ENCODE measurements at places on chromosomes 7 and 10. TPM values are rescaled to one million over a fixed set of nuclear protein-coding genes. Genes with fewer than 3 reads are reported as not detected.

GRCh38 chr10:34403512-34403911, 411.6 kb downstream of the PARD3 start:
- no peak overlapping the region for H3K27ac ChIP-seq
- H3K27me3 ChIP-seq = peaks cover 9% of the 10 kb centered on the region
- H3K4me1 ChIP-seq = no peaks in the 10 kb centered on the region

Gene BHLHA15
- total RNA-seq = 1.8 TPM

Gene GPRIN2
- not detected for total RNA-seq

DNA sequence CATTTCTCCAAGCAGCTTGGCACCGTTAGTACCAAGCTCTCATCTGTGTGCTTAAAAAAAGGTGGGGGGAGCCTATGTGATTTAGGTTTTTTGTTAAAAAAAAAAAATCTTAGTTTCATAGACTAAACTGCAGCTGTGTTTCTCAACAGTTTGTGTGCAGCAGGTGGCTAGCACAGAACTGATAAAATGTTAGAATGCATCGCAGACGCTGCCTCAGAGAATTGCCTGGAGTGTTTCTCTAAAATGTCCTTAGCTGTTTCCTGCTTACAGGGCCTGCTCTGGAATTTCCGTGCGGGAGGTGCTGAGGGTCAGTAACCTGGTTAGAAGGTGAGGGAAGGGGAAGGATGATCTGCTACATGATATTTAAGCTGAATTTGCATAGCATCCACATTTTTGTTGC, 268.9 kb downstream of the PLXDC2 start:
- peaks cover 5% of the 10 kb centered on the region for H3K36me3 ChIP-seq
- peaks cover 20% of the 10 kb centered on the region for H3K4me1 ChIP-seq
- DNase-seq = no peak
- no peak overlapping the region for H3K4me3 ChIP-seq
- no peak overlapping the region for H3K27ac ChIP-seq

DNA sequence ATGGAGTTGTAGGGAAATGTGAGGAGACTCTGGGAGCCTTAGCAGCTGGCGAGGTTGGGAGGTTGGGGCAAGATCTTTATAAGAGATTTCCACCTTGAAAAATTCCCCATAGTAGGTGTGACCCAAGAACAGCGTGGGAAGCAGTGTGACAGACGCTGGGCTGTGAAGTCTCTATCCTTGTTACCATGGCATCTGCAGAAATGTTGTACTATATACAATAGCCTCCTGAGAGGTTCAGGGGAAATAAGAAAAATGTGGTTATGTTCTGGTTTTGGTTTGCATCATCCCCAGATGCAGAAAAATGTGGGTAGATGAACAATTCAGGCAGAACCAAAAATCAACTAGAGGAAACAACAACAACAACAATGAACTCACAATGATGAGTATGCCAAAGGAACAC, 498.6 kb downstream of the SH2D4B start:
- no peak for DNase-seq
- H3K36me3 ChIP-seq = no peaks in the 10 kb centered on the region
- no peaks in the 10 kb centered on the region for H3K4me1 ChIP-seq
- H3K4me3 ChIP-seq = no peak overlapping the region
- no peak overlapping the region for H3K27ac ChIP-seq
- H3K27me3 ChIP-seq = no peaks in the 10 kb centered on the region

- peaks cover 3% of the 10 kb centered on the region for H3K4me1 ChIP-seq
- DNase-seq = no peak
- no peaks in the 10 kb centered on the region for H3K27me3 ChIP-seq
- H3K27ac ChIP-seq = no peak overlapping the region
- H3K4me3 ChIP-seq = no peak overlapping the region
- H3K36me3 ChIP-seq = peaks cover 24% of the 10 kb centered on the region
Measured at GRCh38 chr10:74133923-74134820, 16.5 kb downstream of the AP3M1 start.

GRCh38 chr10:79142064-79142491, 73.3 kb downstream of the ZMIZ1 start:
- no peak overlapping the region for H3K4me3 ChIP-seq
- H3K27me3 ChIP-seq = no peaks in the 10 kb centered on the region
- H3K36me3 ChIP-seq = no peaks in the 10 kb centered on the region
- no peak overlapping the region for H3K27ac ChIP-seq
- H3K4me1 ChIP-seq = peaks cover 40% of the 10 kb centered on the region

DNA sequence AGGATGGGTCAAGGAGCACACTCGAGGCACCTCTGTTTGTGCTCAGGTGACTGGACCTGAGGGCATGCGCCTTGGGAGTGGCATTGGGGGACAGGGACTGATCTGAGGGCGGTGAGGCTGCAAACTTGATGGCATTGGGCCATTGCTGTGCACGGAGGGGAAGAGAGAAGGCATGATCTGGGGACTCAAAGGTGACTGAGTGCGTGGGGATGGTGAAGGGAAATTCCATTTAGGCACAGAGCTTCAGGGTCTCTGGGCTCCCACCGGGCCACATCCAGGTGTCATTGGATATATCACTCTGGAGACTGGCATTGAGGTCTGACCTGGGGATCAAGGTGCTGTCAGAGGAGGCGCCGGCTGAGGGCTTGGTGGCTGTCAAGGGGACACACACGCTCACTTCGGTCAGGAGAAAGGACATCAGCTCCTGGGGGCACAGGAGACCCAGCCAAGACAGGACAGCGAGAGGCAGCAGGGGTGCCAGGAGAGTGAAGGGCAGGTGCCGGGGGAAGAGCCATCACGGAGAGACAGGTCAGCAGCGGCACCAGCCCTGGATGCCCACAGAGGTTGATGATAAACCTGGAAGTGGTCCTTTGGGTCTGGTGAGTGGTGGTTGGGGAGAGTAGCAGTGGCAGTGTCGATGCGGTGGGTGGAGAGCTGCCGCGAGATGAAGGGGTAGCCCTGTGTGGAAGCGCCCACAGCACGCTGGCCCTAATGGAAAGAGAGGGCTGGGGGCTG, 5.5 kb downstream of the ADCK2 start:
- H3K4me1 ChIP-seq = peaks cover 24% of the 10 kb centered on the region
- H3K27ac ChIP-seq = no peak overlapping the region
- H3K36me3 ChIP-seq = no peaks in the 10 kb centered on the region
- peak; percentile 50 for DNase-seq

DNA sequence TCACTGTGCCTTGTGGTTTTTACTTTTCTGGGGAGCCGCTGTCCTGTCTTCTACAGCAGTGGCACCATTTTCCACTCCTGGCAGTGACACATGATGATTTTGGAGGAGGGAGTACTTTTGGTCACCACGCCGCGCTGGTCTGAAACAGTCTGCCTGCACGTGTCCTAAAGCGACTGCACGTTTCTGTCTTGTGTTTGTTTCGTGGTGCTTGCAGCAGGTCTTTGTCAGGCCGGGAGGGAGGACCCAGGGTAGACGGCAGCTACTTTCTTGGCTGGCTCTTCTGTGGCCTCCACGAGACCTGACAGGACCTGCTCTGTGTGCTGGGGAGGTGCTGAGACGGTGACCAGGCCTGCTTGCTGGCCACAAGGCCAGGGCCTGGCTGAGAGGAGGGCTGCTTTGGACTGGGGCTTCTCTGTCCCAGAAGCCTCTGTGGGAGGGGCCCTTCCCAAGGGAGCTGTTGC, 82.0 kb downstream of the GLRX3 start:
- H3K27ac ChIP-seq = no peak overlapping the region
- no peak overlapping the region for H3K4me3 ChIP-seq
- peaks cover 2% of the 10 kb centered on the region for H3K27me3 ChIP-seq
- H3K4me1 ChIP-seq = no peaks in the 10 kb centered on the region
- no peaks in the 10 kb centered on the region for H3K36me3 ChIP-seq

DNA sequence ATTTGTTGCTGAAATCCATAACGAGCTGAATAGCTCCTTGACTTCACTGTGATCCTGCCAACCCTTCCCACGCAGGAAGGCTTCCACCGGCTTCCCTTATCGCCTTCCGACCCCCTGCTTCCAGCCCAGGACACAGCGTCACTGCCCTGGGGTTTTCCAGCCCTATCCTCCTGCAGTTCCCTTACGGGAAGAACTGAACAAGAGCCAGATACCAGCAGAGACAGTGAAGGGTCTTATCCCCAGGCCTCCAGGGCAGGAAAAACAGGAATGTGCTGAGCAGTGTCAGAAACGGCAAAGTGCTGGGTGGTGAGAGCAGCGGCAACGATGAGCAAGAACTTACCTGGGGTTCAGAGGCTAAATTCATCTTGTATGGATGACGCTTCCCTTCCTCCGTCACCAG, 22.4 kb downstream of the PDLIM1 start:
- no peak for DNase-seq
- H3K27ac ChIP-seq = no peak overlapping the region
- no peaks in the 10 kb centered on the region for H3K36me3 ChIP-seq
- H3K4me1 ChIP-seq = peaks cover 4% of the 10 kb centered on the region
- no peak overlapping the region for H3K4me3 ChIP-seq

Gene SAMD9L
- total RNA-seq = 30.7 TPM

DNA sequence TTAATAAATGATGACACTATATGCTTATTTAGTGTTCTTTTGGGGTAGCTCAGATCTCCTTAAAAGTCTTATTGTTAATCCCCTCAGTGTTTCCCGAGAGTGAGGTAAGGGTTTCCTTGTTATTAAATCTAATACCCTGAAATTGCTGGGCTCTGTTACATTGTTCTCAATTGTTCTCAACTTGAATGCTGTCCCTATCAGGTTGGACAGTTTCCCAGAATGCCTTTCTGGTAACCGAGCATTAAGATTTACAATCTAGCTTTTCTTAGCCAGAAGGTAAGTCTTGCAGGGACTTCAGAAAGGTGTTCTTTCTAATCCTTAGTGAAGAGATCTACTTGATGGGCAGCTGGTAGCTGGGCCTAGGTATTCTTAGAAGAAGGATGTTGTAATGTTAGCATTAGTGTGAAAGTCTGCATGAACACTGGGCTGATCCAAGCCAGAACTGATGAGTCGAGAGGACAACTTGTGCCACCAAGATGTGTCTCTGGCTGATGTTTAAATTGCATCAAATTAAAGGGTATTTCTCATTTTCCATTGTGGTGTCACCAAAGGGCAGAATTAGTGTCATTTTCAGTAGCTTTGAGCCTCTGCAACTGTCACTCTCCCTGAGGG, 89.9 kb downstream of the SND1 start:
- peaks cover 8% of the 10 kb centered on the region for H3K36me3 ChIP-seq
- no peak overlapping the region for H3K27ac ChIP-seq

- H3K4me3 ChIP-seq = no peak overlapping the region
- no peak for DNase-seq
- H3K4me1 ChIP-seq = peaks cover 14% of the 10 kb centered on the region
- no peak overlapping the region for H3K27ac ChIP-seq
Measured at GRCh38 chr7:149191851-149192250, 3.5 kb upstream of the ZNF282 start.

DNA sequence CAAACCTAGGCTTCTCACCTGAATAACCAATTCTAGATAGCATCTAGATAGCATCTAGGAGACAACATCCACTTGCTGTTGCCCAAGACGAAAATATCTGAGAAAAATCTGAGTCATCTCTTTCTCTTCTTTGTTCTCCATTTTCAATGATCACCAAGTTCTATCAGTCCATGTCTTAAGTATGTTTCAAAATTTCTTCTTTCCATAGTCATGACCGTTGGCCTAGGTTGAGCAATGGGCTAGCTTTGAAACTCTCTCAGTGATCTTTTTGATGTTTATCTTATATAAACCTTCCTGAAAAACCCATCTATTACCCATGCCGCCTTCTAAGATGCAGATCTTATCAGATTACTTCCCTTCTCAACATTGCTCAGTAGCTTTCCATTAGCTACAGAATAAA, 23.4 kb upstream of the CASD1 start:
- DNase-seq = no peak
- no peaks in the 10 kb centered on the region for H3K36me3 ChIP-seq
- H3K4me3 ChIP-seq = no peak overlapping the region
- no peaks in the 10 kb centered on the region for H3K4me1 ChIP-seq
- no peak overlapping the region for H3K27ac ChIP-seq

DNA sequence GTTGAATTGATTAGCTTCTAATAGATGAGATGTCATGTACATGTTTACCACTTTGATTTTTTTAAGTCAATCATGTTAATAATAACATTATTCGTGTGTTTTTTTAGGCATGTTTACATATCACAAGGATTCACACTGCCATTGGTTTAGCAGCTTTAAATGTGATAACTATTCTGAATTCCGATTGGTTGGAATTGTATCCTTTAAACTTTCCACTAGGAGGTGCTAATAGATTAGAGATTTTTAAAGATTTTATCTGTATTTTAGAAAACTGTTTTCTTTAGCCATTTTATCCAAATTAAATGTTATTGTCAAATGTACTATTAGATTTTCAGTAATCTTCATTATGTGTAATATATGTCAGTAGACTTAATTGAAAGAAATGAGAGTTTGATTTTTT, 83.2 kb downstream of the HECTD2 start:
- H3K27me3 ChIP-seq = no peaks in the 10 kb centered on the region
- H3K36me3 ChIP-seq = no peaks in the 10 kb centered on the region
- no peaks in the 10 kb centered on the region for H3K4me1 ChIP-seq
- H3K27ac ChIP-seq = no peak overlapping the region
- DNase-seq = no peak
- H3K4me3 ChIP-seq = no peak overlapping the region

DNA sequence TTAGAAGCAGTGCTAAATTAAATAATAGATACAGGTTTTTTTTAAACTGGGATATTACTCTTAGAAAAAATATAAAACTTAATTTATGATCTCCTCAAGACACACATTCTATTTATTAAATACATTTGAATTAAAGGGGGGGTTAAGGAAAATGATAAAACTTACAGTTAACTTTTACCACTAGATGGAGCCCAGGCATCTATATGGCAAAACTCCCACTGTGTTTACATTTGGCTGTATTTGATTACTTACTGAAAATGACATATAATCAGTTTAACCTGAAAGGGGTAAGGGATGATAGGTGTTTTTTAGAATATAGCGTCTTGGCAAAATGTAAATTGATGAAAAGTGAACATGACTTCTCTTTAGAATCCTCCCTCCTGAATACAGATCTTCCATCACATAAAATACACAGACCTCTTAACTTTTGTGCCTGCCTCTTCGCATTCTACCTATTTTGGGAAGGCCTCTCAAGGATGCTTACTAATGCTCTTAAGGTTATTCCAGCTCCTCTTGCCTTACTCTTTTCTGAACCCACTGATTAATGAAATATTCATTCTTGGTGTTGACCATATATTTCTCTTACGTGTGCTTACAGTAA, 235.7 kb downstream of the AGMO start:
- no peaks in the 10 kb centered on the region for H3K4me1 ChIP-seq
- no peak overlapping the region for H3K27ac ChIP-seq
- no peaks in the 10 kb centered on the region for H3K36me3 ChIP-seq
- H3K27me3 ChIP-seq = no peaks in the 10 kb centered on the region
- DNase-seq = no peak

DNA sequence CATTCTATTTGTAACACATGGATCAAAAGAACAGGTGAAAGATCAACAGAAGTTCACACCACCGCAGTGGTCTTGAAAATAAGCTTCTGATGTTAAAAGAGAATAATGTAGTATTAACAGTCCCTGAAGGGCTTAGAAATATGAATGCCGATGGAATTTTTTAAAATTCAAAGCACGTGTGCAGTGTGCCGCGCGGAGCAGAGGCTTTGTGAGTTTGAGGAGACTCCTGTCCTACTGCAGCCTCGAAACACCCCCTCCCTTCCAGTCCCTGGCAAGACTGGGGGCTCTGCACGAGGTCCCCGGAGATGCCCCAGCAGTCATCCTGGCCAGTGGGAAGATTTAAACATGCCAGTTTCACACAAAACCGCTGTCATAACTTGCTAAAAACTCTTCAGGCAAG, 196.6 kb downstream of the DIP2C start:
- H3K4me3 ChIP-seq = no peak overlapping the region
- no peak for DNase-seq
- H3K27me3 ChIP-seq = peaks cover 23% of the 10 kb centered on the region
- H3K4me1 ChIP-seq = no peaks in the 10 kb centered on the region
- no peak overlapping the region for H3K27ac ChIP-seq

Gene NKX2-3
- total RNA-seq = not detected

All from natural killer cell treated with Interleukin-12 subunit alpha and Interleukin-12 subunit beta and Interleukin-15 and Interleukin-18, amount 100 ng/mL, for 72 hours (primary cell).